Activated T-helper 1 cell treated with Interleukin-2 at 50 U/mL for 16 hours (primary cell): ENCODE measurements at places on chromosomes 4 and X.

DNA sequence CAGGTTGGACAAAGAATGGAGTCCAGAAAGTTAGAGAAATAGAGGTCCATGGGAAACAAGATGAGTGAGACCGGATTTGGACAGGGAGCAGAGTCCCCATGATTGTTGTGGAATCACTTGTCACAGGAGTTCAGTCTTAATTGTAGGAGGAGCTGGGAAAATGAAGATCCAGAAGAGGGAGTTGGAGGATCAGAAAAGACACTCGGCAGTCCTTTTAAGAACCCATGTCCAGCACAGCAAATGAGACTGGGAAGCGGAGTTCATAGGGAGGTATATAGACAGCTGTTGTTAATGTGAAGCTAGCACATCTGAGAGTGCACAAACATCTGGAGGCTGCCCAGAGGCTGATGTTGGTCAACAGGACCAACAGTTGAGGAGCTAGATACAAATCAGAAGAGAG lies 111.4 kb upstream of the RXFP1 start:
- no peak for DNase-seq

DNA sequence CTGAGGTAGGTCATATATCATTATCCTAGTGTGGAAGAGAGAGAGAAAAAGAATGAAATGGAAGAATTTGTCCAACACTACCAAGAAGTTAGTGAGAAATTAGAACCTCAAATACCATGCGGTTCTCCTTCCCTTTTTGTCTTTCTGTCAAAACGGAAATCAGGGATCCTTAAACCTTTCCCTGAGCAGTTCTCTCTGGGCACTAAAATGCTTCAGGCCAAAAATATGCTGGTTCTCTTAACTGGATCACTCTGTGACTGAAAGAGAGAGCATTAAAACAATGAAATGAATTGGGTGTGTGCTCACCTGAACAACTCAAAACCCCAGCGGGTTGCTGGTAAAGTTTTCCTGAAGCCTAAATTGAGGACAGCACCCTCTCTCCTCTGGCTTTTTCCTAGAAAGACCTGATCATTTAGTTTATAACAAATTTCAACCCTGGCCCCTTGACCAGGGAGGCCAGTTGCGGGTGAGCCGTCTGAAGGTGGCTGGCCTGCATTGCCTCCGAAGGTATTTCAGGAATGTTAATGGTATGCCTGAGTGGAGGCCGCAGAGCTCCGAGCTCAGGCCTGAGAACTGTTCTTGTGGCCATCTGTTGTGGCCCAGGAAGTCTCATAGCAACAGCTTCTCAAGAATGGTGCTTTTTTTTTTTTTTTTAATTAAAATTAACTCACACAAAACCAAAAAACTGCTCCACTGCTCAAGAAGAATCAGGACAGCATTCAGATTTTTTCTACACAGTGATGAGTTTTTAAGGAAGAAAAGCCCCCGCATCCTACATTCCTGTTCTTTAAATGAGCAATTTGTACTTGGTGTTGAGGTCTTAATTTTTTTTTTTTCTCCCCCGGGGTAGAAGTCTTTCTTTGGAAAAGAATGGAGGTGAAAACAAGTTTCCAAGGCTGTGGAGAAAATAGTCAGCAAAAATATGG lies 155.1 kb downstream of the SHROOM3 start:
- DNase-seq, result no peak

DNA sequence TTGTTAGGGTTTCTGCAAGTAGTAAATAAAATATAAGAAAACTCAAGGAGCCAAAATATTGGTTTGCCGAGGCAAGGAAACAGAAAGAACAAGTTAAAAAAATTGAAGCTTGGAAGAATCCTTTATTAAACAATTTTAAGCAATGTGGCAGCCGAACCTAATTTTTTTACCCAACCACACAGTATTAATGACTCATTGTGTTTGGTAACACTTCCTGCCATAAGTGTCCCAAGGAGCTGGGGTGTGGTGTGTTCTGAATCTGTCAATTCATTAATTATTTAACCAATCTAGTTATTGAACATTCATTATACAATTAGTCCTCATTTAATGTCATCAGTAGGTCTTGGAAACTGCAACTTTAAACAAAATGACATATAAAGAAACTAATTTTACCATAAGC lies 19.3 kb upstream of the CPE start:
- no peak for DNase-seq

- no peak for DNase-seq
These were observed 4.2 kb upstream of the DUSP9 start for GRCh38 chrX:153642655-153643430.

GRCh38 chr4:185709802-185710486 lies 102.0 kb downstream of the SORBS2 start:
- no peak for DNase-seq

- no peak for DNase-seq
These were observed 58.3 kb downstream of the INTS12 start for GRCh38 chr4:105650190-105650589.

GRCh38 chrX:150238632-150239382 lies 124.3 kb upstream of the MAMLD1 start:
- no peak for DNase-seq

DNA sequence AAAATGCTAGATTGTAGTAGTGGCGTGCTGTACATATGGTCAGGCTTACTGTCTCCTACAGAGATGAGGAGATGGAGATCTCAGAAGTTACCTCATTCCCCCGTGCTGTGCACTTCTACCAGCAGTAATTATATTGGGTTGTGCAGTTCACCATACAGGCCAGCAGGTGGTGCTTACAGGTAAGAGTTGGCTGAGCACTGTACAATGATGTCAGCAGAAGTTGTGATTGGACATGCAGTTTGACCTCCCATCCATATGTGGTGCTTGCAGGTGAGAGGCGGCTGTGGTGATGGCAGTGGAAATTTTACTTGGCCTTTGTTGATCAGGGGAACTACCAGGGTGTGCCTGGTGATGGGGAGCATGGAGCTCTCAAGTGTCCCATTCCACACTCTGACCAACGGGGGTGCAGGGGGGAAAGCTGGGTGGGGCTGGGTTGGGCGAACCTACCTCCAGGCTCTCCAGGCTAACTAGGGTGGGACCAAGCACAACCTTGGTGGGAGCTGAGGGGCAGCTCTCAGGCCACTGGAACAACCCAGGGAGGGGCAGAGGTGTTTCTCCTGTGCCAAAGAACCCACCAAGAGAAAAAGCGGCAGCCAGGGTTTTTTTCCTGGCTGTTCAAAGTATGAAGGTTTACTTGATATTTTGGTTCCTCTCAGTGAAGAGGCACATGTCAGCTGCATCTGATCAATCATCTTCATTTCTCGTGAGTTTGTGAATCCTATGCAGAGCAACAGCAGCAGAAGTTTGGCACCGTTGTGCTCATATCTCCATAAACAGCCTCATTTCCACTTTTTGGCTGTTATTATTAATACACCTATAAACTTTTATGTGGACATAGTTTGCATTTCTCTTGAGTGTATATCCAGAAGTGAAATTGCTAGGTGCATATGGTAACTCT lies 73.8 kb upstream of the FREM3 start:
- no peak for DNase-seq

DNA sequence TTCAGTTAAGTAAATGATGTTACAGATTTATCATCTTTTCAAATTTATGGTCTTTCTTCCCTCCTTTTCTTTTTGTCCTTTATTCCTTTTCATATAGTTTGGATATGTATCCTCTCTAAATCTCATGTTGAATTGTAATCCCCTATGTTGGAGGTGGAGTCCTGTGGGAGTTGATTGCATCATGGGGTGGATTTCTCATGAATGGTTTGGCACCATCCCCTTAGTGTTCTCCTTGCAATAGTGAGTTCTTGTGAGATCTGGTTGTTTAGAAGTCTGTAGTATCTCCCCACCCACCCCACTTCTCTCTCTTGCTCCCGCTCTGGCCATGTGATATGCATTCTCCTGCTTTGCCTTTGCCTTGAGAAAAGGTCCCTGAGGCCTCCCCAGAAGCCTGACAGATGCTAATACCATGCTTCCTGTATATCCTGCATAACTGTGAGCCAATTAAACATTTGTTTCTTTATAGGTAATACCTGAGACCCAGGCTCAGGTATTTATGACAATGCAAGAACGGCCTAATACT lies 236.7 kb downstream of the PRDM5 start:
- DNase-seq, result no peak

GRCh38 chr4:110625576-110626257 lies 2.8 kb upstream of the PITX2 start:
- DNase-seq, result no peak

- DNase-seq, result no peak
These were observed 56.5 kb upstream of the PPARGC1A start for GRCh38 chr4:23946299-23946698.

DNA sequence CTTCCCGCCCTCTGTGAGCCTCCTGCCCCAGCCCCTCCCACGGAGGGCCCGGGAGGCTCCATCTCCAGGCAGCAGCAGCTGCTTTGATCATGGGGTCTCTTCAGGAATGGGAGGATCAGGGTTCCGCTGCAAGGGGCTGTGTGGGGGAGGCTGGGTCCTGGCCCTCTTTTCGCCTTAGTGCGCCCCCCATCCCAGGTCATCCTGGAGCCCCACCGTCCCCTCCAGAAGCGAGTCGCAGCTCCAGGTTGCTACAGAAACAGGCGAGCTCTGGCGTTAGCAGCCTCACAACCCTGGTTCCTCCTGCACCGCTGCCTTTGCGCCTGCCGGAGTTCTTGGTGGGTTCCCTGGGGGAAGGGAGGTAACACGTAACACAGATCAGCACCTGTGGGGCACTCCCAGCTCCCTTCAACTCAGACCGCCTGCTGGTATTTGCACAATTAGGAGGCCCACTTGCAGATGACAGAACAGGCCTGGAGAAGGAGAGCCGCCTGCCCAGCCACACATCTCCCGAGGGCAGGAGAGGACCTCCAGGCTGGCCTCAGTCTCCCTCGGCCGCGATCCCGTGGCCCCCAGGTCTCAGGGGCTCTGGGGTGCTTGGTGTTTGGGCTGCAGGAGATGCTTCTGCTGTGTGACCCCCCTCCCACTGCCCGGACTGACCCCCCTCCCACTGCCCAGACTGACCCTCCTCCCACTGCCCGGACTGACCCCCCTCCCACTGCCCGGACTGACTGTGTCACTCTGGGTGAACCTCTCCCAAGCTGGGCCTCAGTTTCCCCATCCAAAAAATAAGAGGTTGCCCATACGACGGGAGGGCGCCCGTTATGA lies 64.2 kb upstream of the ADRA2C start:
- no peak for DNase-seq

DNA sequence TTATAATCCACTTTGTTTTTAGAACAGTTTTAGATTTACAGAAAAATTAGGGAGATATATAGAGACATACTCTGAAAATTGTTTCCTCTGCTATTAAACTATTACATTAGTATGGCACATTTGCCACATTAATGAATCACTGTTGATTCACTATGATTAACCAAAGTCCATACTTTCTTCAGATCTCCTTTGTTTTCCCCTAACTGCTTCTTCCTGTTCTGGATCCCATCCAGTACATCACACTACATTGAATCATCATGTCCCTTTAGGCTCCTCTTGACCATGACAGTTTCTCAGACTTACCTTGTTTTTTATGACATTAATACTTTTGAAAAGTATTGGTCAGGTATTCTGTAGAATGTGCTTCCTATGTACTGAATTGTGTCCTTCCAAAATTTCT lies 109.2 kb upstream of the EDNRA start:
- no peak for DNase-seq

- DNase-seq, result no peak
These were observed 2.6 kb downstream of the PRDM8 start for GRCh38 chr4:80199947-80200346.

- no peak for DNase-seq
These were observed 19.9 kb upstream of the PCDH10 start for GRCh38 chr4:133129237-133129636.

GRCh38 chr4:126038502-126039144 lies 723.9 kb downstream of the FAT4 start:
- DNase-seq, result no peak
